ENCODE measurements at places on chromosomes 6 and 20.

- no peak for DNase-seq
These were observed 6.5 kb downstream of the NKAIN4 start for GRCh38 chr20:63247671-63248228.

DNA sequence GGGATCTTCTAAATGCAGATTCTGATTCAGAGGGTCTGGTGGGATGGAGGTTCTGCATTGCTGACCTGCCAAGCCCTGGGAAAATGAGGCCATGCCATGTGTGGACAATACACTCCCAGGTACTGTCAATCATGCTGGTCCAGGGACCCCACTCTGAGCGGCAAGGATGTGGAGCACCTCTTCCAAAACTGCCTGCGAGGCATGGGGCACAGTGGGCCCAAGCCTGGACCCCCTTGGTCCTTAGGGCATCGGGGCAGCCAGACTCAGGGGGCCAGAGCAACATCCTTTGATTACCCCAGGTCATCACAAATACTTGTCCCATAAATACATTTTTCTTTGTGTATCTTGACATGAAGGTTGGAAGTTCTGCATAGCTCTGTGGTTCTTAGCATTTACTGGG, 76.8 kb upstream of the NXT1 start:
- DNase-seq = no peak

DNA sequence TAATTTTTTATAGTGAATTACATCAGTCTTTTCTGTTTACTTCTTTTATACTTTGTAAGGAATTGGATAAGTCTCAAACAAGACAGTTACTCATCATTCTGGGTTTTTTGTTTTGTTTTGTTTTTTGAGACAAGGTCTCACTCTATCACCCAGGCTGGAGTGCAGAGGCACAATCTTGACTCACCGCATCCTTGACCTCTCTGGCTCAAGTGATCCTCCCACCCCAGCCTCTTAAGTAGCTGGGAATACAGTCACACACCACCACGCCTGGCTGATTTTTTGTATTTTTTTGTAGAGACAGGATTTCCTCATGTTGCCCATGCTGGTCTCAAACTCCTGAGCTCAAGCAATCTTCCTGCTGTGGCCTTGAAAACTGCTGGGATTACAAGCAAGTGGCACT, 524.3 kb downstream of the EYS start:
- DNase-seq = no peak

DNA sequence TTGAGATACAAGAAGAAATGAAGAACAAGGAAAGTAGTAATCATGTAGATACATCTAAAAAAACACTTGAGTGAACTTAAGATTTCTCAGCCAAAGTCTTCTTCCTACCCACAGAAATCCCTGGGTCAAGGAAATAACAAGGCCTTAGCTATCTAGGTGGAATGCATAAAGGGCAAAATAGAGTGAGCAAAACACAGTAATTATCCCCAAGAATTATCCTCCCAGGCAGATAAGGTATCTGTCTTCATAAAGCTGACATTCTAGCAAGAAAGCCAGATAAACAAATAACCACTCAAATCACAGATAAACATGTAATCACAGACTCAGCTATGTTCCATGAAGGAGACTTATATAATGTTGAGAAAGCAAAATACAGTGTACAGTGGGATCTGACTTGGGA, 136.9 kb upstream of the C6orf118 start:
- DNase-seq = no peak

DNA sequence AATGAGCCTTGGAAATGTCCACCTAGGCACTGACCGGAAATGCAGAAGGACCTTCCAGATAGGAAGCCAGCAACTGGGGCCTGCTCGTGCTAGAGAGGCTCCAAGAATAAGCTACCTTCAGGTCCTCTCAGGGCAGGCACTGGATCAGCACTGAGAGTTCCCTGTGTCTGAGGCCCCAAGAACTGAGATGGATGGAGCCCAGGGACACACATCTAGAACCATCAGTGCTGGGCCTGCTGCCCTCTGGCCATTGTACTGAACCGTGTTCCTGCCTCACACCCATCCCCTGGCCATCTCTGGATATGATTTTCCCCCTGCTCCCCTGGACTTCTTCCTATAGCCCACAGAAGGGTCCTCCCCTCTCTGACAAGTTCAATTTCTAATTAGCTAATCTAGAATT, 10.3 kb downstream of the BPIFA1 start:
- DNase-seq = no peak

DNA sequence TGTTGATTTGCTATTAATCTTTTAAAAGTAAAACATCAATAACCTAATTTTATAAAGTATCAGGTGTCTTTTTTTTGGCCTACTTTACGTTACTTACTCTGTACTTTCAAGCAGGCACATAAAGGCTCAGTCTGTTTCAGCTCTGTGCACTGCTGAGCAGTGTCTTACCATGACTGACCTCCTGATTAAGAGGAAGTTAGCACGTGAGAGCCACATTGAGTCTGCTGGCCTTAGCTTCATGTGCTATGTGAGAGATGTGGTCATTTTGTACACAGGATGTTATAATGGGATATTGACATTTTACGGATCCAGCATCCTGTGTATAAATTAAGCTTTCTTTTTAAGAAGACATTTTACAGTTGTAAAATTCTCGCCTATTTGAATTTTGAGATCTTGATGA, 31.9 kb downstream of the ARID1B start:
- no peak for DNase-seq

DNA sequence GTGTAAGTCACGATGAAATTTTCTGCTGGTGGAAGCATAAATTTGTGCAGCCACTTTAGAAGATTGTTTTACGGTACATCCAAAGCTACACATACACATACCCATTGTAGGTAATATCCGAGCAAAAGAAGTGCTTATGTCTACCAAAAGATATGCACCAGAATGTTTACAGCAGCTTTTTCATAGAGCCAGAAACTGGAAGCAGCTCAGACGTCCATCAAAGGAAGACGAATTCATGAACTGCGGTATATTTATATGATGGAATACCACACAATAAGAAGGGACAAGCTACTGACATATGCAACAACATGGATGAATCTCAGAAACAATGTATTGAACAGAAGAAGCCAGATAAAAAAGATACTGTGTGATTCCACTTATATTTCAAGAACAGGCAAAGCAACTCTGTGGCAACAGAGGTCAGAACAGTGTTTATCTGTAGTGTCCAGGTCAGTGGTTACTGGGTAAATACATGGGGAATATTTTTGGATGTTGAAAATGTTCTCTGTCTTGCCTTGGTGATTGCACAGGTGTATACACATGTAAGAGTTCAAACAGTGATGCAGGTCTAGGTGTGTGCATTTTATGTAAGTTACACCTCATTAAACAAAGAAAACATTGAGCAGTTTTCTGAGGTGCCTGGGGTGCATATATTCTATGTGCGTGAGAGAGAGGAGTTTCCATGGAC, 51.9 kb upstream of the EXOC2 start:
- no peak for DNase-seq

GRCh38 chr20:50331469-50332363, 141.1 kb downstream of the CEBPB start:
- DNase-seq = no peak
